Upper lobe of left lung (tissue), 6 donors: ENCODE measurements at places on chromosomes 7 and 10. TPM values are rescaled to one million over a fixed set of nuclear protein-coding genes. Genes with fewer than 3 reads are reported as not detected.
A peak's percentile ranks its signal among the peaks of the same experiment; 100 is the strongest.

The STAG3 gene
- total RNA-seq, result 1.5 TPM

The NSUN5 gene
- 32.8 TPM for total RNA-seq

The SLC26A4 gene
- total RNA-seq, result 0.11 TPM

The GDF2 gene
- not detected for total RNA-seq

The TFPI2 gene
- 5.3 TPM for total RNA-seq

The KIN gene
- total RNA-seq, result 8.2 TPM

The FAM25A gene
- not detected for total RNA-seq

The POU6F2 gene
- not detected for total RNA-seq

DNA sequence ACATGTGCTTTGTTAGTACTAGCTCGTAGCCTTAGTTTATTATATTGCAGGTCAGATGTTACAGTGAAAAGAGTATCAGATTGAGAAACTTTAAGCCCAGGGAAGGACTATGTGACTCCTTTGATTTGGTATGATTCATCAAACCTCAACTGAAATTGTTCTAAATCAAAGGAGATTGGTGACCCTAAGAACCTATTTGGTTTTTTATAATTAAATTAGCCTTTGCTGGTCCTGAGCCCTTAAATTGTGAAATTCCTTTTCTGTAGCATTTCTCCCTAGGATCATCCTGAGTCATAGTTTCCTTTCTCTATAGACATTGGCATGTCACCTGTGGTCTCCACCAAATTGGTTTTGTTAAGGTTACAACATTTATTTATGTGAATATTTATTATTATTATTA lies 89.7 kb downstream of the POLR1F start:
- no peak overlapping the region for H3K27ac ChIP-seq
- H3K4me3 ChIP-seq, result no peak overlapping the region

- peak overlapping the region; percentile 77 for H3K27ac ChIP-seq
- peaks cover 39% of the 10 kb centered on the region for H3K4me1 ChIP-seq
- H3K4me3 ChIP-seq, result no peak overlapping the region
- H3K36me3 ChIP-seq, result no peaks in the 10 kb centered on the region
- DNase-seq, result no peak
These were observed 92.2 kb downstream of the EGFR start for GRCh38 chr7:55110993-55111361.

GRCh38 chr7:155975490-155975889 lies 163.2 kb upstream of the SHH start:
- no peak overlapping the region for H3K4me3 ChIP-seq
- H3K36me3 ChIP-seq, result no peaks in the 10 kb centered on the region
- DNase-seq, result no peak
- no peaks in the 10 kb centered on the region for H3K27me3 ChIP-seq

- no peak for DNase-seq
- H3K36me3 ChIP-seq, result no peaks in the 10 kb centered on the region
- H3K4me3 ChIP-seq, result no peak overlapping the region
- H3K27me3 ChIP-seq, result no peaks in the 10 kb centered on the region
- no peak overlapping the region for H3K27ac ChIP-seq
These were observed 610.0 kb downstream of the KCNMA1 start for GRCh38 chr10:77027576-77027975.

GRCh38 chr7:16753932-16754855 lies 639 bp downstream of the TSPAN13 start:
- H3K4me1 ChIP-seq, result peaks cover 23% of the 10 kb centered on the region
- H3K36me3 ChIP-seq, result no peaks in the 10 kb centered on the region
- H3K4me3 ChIP-seq, result peak overlapping the region; percentile 61

- H3K36me3 ChIP-seq, result no peaks in the 10 kb centered on the region
- H3K4me1 ChIP-seq, result no peaks in the 10 kb centered on the region
- H3K4me3 ChIP-seq, result no peak overlapping the region
- no peak overlapping the region for H3K27ac ChIP-seq
- DNase-seq, result no peak
These were observed 350.1 kb upstream of the AOAH start for GRCh38 chr7:37074370-37074769.
